ENCODE measurements at places on chromosomes 6 and 20.

GRCh38 chr6:42443312-42444060, 8.2 kb downstream of the TRERF1 start:
- no peak for DNase-seq

GRCh38 chr6:92962846-92963245, 456.5 kb downstream of the EPHA7 start:
- DNase-seq: no peak

DNA sequence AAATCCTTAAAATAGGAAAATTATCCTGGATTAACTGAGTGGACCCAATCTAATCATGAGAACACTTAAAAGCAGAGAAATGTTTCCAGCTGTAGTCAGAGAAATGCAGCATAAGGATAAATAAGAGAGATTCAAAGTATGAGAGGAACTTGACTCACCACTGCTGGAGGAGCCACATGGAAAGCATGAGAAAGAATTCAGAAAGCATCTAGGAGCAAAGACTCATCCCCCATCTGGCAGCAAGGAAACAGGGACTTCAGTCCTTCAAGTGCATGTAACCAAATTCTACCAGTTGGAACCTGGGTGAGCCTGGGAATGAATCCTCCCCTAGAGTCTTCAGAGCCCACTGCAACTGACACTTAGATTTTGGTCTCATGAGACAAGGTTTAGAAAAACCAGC, 33.7 kb downstream of the RNF146 start:
- DNase-seq: peak; percentile 77

- peak; percentile 78 for DNase-seq
Measured at GRCh38 chr6:109526905-109527628, 44.0 kb upstream of the ZBTB24 start.

- DNase-seq: peak; percentile 49
Measured at GRCh38 chr20:38304845-38305447, 990 bp downstream of the BPI start.

GRCh38 chr6:110387986-110388385, 27.4 kb downstream of the DDO start:
- no peak for DNase-seq

GRCh38 chr6:15870333-15871043, 207.7 kb upstream of the DTNBP1 start:
- DNase-seq: peak; percentile 77

GRCh38 chr6:135346747-135347146, 150.8 kb downstream of the AHI1 start:
- DNase-seq: no peak

DNA sequence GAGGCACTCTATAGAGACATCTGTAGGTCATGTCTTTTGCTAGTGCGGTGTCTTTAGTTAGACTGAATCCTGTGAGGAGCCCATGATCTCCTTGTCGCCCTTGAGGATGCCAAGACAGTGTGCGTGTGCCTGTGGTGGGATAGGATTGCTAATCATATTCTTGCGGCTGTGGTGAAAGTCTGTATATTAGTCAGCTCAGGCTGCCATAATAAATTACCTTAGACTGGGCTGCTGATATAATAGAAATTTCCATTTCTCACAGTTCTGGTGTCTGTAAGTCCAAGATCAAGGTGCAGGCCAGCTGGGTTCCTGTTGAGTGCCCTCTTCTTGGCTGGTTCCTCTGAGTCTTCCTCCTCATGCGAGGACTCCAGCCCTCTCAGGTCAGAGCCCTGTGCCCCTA, 141.2 kb downstream of the JARID2 start:
- no peak for DNase-seq

GRCh38 chr6:36334832-36335459, 1.7 kb downstream of the BNIP5 start:
- DNase-seq: no peak

DNA sequence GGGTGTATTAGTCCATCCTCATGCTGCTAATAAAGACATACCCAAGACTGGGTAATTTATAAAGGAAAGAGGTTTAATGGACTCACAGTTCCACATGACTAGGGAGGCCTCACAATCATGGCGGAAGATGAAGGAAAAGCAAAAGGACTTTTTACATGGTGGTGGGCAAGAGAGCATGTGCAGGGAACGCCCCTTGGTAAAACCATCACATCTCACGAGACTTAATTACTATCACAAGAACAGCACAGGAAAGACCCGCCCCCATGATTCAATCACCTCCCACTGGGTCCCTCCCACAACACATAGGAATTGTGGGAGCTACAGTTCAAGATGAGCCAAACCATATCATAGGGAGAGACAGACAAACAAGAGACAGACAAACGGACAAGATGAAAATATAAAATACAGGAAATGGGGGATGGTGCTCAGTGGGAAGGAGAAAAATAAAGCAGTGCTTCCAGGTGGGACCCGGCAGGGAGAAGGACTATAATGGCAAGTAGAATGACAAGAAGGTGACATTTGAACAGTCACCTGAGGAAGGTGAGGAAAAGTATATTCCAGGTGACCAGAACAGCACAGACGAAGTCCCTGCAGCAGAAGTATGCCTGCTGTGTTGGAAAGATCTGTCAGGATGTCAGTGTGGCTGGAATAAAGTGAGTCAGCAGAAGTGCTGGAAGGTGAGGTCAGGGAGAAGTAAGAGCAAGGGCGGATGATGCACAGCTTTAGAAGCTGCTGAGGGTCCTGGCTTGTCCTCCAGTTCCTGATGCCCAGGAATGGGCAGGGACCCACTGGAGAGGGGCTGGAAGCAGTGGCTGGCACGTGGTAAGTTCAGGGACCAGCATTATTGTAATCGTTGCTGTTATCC, 61.1 kb downstream of the SLC2A10 start:
- DNase-seq: no peak

GRCh38 chr6:98672681-98673475, 161.5 kb upstream of the POU3F2 start:
- no peak for DNase-seq

DNA sequence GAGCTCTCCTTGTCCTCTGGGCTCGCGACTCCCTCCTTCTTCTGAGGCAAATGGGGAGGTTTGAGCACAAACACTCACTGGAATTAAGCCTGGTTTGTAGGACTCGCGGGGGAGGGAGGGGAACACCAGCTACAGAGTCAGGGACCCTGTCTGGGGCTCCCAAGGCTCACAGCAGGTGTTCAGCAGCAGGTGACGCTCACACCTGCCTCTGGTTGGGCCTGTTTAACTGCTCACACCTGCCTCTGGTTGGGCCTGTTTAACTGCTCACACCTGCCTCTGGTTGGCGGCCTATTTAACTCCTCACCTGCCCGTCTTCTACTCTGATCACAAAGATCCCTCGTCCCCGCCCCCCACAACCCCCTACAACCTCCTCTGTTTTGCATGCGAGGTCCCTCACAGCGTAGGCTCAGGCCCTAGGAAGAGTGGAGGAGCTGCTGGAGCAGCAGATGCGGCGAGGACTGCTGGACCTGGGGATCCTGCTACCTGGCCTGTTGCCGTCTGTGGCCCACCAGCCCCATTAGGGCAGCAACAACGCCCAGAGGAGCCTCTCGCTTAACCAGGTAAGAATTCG, 181.9 kb downstream of the ERMARD start:
- no peak for DNase-seq

DNA sequence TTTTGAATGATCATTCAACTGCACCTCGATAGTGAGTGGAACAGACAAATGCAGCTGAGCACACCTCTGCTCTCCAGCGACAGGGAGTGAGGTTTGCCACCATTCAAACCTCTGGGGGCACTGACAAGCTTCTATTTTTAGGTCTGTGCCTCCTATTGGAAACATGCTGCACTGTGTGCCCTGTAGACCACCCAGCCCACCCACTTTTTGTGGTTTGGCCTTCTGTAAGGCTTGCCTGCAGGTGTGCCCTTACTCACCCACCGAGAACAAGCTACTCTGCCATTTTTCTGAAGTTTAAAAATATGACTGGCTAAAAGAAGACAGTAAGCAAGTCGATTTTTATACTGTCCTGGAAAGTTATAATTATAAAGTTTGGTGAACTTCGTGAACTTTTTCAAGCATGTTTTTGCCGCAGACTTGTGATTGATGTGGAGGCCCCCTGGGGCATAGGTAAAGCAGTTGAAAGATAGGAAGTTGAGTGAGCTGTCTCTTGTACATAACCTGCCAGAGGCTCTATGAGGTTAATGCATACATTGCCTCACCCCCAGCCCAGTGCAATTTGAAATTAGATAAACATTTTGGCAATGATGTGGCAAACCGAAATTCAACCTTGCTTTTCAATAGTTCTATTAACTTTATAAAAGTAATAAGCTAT, 53.8 kb downstream of the ADGRG6 start:
- DNase-seq: no peak

GRCh38 chr6:86822747-86823146, 114.6 kb upstream of the HTR1E start:
- no peak for DNase-seq

DNA sequence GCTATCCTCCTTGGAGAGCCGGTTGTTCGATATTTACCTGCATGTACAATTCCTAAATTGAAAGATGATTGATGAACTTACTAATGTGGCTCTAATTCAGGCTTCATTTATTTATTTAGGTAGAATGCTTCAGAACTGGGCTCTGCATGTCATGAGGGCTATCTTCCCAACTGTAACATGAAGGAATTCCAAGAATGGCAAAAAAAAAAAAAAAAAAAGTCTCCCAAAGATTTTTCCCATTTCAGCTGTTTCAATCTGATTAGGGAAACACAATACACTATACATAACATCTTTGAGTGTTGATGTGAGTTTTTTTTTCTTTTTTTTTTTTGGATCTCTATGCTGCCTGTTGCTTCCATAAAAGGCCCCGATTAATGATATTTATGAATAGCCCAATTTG, 120.1 kb upstream of the SHLD1 start:
- DNase-seq: no peak

- DNase-seq: peak; percentile 44
Measured at GRCh38 chr6:134995536-134995935, 45.6 kb upstream of the ALDH8A1 start.

DNA sequence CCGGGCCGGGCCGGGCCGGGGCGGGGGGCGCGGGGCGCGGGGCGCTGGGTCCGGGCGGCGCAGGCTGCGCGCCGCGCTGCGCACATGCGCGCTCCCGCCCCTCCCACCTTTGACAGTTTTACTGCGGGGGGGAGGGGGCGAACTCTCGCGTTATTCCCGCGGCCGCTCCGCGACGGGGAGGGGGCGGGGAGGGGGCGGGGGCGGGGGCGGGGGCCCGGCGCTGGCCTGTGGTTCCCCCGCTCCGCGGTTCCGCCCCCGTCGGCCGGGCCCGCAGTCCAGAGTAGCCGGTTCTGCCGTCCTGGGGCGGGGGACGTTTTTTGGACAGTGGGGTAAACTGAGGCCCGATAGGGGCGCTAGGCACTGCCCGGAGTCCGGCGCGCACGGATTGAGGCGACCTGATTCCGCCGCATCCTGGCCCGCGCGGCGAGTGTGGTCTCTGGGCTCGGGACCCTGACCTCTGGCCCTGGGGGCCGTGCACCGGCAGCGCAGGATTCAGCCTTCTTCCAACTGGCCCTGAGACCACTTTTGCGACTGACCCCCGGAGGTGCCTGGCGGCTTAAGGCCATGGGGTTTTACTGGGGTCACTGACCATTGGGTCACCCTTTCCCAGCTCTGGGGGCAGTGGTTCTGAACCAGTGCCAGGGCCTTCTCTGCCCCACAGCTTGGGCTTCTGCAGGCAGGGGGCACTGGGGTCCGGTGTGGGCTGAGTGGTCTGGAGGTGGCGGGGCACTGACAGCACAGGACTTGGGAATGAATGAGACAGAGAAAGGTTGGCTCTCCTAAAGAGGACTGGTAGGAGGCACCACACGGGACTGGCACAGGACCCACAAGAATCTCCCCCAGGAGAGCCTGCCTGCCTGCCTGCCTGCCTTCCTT, at the start of gene ZNF512B:
TSS of gene ZNF512B (minus strand) at position 93 of the 876 bp plus-strand sequence. CDS start 1,980 bp downstream, outside the sequence.
- peak; percentile 59 for DNase-seq

DNA sequence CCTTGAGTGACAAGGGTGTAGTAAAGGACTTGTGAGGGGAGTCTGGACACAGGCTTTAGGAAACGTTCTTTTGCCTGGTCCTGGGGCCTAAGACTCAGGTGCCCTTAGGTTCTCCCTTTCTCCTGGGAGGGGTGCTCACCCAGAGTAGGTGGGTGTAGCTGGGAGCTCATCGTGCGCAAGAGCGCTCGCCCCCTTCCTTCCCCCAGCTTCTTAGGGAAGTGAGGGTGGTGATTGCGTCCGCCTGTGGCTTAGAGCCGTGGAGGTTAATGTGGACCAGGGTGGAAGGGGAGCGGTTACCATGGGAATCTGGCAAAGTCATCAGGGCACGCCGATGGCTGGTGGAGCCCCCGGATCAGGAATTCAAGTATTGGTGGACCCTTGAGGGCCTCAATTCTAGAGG, 3.3 kb upstream of the AARS2 start:
- DNase-seq: no peak

DNA sequence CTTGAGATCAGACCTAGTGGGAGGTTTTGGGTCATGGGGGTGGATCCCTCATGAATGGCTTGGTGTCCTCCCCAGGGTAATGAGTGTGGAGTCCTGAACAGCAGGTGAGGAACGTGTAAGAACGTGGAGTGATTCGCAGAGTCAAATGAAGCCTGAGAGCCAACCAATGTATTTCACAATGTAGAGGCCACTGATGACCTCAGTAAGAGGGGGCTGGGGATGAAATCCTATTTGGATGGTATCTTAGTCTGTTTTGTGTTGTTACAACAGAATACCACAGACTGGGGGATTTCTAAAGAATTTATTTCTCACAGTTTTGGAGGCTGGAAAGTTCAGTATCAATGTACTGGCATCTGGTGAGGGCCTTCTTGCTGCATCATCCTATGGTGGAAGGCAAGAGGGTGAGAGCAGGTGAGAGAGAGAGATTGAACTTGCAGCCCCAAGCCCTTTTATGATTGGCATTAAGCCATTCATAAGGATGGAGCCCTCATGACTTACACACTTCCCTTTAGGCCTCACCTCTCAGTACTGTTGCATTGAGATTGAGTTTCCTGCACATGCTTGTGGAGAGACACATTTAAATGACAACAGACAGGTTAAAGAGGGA, 47.3 kb upstream of the HIVEP1 start:
- DNase-seq: no peak

DNA sequence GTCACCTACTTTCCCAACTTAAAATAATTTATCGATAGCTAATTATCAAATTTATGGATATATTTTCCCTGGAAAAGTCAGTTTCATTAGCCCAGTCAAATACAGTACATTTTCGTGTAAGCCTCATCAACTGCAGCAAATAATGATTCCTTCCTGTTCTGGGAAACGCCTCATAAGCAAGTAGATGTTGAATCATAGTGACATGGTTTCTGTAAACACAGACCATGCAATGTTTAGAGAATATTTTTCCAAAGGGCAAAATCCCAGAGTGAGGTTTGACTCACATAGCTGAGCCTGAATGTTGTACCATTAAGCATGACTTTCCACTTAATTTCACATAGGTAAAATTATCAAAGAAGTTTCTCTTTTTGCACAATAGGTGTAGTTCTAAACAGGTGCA, 16.7 kb upstream of the VNN1 start:
- DNase-seq: no peak

DNA sequence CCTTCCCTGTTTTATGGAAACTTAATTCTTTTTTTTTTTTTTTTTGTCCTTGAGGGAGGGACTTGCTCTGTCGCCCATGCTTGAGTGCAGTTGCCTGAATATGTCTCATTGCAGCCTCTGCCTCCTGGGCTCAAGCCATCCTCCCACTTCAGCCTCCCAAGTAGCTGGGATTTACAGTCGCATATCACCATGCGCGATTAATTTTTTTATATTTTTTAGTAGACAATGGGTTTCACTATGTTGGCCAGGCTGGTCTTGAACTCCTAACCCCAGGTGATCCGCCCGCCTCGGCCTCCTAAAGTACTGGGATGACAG, 654 bp downstream of the TMEM14C start:
- DNase-seq: peak; percentile 17

All from lung microvascular endothelial cell (primary cell).